ENCODE measurements at places on chromosomes 12 and 14.

- DNase-seq, result no peak
Measured at GRCh38 chr12:22312336-22312735, 22.2 kb downstream of the ST8SIA1 start.

DNA sequence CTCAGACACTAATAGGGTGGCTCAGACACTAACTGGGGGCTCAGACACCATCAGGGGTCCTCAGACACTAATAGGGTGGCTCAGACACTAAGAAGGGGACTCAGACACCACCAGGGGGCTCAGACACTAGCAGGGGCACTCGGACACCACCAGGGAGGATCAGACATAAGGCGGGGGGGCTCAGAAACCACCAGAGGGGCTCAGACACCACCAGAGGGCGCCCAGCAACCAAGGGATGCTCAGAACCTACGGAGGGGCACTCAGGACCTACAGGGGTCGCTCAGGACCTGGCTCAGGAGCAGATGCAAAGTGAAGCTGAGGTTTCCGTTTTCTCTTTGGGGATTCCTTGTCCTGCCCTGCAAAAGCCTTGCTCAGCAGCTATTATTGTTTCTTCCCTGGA, 448.5 kb downstream of the TMEM121 start:
- no peak for DNase-seq

DNA sequence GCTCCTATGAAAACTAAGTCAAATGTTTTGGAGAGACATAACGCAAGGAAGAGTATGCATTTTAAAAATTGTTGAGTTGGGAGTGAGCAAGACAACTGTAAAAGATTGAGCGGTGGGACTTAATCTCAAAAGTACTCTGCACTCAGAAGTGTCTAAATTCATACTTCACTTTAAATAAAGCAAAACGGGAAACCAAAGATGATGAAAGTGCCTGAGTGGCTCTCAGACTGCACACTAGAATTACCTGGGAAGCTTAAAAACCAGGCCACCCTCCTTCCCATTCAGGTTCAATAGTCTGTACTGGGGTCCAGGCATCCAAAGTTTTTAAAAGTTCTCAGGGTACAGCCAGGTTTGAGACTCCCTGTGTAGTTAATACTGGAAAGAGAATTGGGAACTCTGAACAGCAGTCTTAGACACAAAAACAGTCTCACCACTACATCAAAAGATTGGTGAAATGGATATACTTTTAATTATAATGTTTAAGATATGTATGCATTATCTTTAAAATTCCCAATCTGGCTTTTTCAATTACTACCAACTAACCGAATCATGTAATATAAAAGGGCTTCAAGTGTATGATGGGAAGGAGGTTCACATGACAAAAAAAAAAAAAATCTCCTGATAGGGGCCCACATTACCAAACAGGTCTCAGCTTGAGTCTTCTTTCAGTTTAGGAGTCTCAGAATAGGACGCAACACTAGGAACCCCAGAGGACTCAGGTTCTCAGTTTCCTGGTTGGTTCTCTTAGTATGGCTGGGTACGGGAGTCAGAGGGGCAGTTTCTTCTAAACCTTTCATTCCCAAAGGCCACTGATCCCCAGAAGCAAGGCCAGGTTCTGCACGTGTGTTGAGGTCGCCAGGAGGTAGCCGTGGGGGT, 1.0 kb downstream of the HOMEZ start:
- DNase-seq, result no peak

DNA sequence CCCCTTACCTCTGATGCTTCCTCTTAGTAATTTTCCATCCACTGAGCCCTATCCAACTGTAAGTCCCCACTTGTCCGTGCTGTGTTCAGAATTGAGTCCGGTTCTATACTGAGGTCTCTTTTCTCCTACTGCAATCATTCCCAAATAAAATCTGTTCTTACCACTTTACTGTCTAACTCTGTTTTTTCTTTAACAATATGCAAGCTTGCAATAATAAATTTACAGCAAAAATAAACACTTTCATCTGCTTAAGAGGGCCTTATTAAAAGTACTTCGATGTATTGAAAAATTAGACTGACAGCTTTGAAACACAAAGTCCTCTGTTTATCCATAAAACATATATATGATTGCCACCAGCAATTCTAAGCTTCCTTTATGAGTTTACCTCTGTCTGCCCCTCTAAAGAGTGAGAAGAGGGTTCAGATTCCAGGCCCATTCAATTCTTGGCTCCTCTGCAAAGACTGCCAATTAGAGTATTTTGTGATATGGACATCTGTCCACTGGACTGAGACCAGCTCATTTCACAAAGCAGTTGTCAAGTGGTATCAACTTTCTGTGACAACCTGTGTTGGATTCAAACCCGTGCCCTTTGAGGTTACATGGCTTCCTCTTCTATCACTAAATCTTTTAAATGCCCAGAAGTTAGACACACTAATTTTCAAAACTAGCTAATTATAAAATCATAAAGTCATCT, 39.9 kb upstream of the G2E3 start:
- peak; percentile 10 for DNase-seq

- DNase-seq, result no peak
Measured at GRCh38 chr12:2260441-2260840, 207.7 kb downstream of the CACNA1C start.

DNA sequence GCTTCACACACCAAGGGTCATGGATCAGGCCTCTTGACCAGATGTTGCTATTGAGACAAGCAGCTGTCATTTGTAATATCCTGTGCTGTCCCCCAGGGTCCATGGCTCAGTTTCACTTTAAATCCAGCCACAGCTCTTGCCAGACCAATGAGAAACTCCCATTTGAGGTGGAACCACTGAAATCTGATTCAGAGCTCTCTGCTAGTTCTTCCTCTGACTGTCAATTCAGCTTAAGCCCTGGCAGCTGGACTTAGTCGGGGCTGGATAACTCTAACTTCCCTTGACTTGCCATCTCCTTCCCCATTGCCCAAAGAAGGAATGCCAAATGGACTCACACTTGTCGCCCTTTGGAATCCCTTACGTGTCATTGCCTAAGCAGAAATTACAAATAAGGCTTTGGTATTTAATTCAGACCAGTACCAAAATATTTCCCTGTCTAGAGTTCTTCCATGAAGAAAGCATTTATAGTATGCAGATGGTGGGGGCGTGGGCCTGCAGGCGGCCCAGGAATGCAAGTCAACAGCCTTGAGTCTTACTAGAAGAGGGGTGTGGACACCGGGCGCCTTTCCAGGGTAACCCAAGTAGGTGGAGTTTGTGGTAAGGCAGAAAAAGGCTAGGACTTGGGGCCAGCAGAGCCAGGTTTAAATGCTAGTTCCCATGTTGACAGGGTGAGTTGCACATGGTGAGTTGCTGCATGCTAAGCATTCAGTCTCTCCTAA, 96.9 kb upstream of the TMPO start:
- no peak for DNase-seq

DNA sequence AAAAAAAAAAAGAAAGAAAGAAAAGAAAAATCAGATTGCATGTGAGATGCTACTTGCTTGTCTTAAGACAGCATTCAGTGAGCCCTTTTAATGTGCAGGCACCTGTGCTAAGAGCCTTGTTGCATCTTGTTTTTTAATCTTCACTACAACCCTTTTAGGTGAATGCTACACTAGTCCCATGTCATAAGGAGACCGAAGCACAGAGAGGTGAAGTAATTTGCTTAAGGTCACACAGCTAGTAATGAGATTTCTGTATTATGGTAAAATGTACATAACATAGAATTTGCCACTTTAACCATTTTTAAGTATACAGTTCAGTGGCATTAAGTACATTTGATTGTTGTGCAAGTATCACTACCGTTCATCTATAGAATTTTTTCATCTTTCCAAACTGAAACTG, 32.1 kb upstream of the PWP1 start:
- DNase-seq, result no peak

DNA sequence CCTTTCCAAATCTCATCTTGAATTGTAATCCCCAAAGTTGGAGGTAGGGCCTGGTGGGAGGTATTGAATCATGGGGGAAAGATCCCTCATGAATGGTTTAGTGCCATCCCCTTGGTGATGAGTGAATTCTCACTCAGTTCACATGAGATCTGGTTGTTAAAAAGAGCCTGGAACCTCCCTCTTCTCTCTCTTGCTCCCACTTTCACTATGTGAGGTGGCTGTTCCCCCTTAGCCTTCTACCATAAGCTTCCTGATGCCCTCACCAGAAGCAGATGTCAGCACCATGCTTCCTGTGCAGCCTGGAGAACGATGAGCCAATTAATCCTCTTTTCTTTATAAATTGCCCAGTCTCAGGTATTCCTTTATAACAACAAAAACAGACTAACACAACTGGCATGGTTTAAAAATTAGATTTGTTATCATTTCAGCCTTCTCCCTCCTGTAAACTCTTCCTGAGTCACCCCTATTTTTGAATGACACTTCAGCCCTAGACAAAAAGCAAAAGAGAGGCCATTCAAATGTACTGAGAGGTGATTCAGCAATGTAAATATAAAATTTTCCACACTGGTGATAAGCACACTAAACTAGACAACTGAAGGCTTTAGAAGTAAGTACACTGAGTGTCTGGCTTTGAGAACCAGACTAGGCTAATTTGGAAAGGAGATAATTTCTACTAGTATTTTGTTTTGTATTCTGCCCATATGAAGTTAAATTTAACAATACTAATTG, 212.1 kb upstream of the ABCD2 start:
- DNase-seq, result peak; percentile 15

All from NCI-H748 treated with DMSO at 0.1 percent for 48 hours (cell line).